COLO829 (cell line): ENCODE measurements at places on chromosomes 1 and 21.
A peak's percentile ranks its signal among the peaks of the same experiment; 100 is the strongest.

GRCh38 chr1:9658199-9658598, 6.7 kb downstream of the PIK3CD start:
- no peak for DNase-seq

GRCh38 chr1:204268101-204268500, 54.3 kb upstream of the GOLT1A start:
- no peak for DNase-seq

- DNase-seq: no peak
These were observed 41.1 kb downstream of the SLC35F3 start for GRCh38 chr1:233945573-233945972.

GRCh38 chr1:178031856-178032320, 62.0 kb upstream of the RASAL2 start:
- peak; percentile 93 for DNase-seq

GRCh38 chr1:183223467-183223866, 37.4 kb downstream of the LAMC2 start:
- DNase-seq: no peak

DNA sequence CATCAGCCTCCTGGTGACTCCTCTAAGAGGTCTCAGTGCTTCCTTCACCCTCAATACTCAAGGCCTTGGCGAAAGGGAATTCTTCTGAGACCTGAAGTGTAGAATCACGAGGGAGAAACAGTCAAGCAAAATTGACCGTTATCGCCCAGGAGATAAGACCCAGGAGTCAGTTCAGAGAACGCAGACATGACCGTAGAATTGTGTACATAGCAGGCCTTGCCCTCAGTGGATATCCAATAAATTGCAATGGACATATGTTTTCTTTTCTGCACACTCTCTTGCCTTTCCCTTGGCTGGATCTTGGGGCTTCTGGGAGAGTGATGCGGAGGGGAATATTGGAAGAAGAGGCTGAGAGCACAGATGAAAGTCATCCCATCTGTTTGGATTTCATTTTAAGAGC, 15.7 kb upstream of the ETS2 start:
- no peak for DNase-seq

GRCh38 chr1:219090607-219091006, 83.1 kb upstream of the LYPLAL1 start:
- DNase-seq: no peak

DNA sequence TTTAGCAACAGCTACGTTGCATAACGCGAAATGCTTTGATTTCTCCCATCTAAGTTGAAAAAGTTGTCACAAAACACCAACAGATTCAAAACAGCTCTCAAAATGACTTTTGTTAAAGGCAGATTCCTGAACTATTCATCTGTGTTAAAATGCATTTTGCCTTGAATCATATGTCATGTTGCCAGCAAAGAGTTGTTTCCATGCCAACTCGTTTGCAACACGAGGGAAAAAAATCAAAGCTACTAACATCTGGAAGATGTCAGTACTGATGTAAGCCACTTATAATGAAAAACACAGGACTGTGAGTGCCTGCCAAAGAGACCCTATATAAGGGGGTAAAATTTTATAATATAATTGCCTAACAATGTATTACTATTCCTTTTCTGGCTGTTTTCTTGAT, 182.7 kb upstream of the PTBP2 start:
- DNase-seq: no peak

GRCh38 chr1:29397981-29398380, 161.7 kb downstream of the PTPRU start:
- DNase-seq: no peak

- DNase-seq: peak; percentile 52
These were observed 34.3 kb downstream of the PCNX2 start for GRCh38 chr1:233261206-233261605.

DNA sequence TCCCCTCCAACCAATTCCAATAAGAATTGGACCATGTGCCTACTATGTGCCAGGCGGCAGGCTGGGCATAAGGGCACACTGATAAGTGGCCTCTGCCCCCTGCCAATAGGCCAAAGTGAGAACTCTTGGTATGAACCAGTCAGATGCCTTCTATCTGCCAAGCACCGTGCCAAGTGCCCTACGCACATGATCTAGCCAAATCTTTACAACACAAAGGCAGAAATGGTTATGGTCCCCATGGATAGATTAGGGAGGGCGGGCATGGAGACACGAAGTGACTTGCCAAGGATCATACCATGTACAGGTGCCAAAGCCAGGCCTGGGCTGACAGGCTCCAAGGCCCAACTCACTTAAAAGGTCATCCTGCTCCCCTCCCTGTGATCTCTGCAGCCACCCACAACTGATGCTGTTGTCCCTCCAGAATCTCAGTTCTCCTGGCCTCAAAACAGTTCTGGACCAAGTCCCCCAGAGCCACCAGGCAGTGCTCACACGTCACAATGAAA, 32.1 kb downstream of the CASZ1 start:
- DNase-seq: no peak

DNA sequence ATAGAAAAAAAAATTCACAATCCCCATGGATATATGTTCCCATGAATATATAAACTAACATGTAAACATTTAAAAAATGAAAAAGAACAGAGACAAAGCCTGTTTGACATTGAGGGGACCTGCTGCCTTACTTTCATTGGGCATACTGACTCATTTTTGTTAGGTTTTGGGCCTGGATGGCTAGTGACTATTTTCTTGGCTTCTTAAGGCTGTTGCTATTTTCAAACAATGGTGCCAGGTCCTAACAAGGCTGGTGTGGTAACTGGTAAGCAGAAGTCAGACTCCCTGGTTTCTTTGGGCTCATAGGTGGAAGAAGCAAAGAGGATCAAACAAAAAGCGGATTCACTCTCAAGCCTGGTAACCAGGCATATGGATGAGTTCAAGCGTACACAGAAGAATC, 51.0 kb downstream of the LAMC2 start:
- DNase-seq: no peak

DNA sequence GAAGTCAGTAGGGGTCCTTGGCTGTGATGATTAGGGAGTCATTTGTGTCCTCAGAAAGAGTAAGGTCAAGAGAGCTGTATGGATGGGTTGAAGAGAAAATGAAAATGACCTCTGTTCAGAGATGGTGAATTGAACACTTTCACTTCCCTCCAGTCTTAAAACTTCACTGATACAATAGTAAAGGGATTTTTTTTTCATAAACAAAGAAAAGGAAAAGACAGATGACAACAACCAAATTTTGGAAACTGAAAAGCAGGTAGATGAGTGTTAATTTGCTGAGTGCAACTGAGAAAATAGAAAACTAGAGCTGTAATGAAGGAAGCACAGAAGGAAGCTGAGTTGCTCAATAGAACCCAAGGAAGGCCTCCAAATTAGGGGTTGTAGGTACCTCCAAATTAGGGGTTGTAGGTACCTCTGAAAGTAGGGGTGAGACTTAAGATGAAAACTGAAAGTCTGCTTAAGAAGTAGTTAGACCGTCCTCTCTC, 14.8 kb upstream of the S1PR1 start:
- DNase-seq: no peak

GRCh38 chr1:17765444-17766411, 10.6 kb downstream of the ACTL8 start:
- DNase-seq: no peak

DNA sequence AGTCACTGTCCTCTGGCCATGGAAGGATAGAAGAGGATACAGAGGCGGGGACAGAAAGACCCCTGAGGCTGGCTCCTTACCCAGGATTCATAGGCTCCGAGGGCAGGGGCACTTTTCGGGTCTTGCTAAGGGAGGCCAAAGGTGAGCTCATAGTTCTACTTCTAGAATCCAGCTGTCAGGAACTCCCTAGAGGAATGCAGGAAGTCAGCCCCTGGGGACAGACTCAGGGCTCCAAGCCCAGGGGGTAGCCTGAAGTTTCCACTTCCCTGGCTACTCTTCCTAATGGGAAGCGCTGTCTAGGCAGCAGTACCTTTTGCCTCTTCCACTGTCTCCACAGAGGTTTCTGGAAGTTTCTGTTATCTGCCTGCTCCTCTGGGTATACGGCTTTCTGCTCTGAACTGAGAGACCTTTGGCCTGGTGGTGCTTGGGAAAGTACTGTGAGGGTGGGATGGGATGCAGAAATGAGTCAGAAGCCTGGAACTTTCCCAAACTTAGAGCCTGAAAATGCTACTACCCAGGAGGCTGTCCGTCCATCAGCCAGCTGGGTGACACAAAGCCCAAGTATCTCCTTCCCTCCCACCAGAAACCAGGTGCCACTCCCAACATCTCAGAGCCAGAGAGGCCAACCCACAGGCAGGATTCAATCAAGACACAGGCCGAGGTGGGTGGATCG, 3.6 kb downstream of the UBXN11 start:
- no peak for DNase-seq

- no peak for DNase-seq
These were observed 97.9 kb upstream of the KIF26B start for GRCh38 chr1:245056913-245057312.

GRCh38 chr1:180926164-180926981, 13.7 kb downstream of the KIAA1614 start:
- DNase-seq: peak; percentile 53

DNA sequence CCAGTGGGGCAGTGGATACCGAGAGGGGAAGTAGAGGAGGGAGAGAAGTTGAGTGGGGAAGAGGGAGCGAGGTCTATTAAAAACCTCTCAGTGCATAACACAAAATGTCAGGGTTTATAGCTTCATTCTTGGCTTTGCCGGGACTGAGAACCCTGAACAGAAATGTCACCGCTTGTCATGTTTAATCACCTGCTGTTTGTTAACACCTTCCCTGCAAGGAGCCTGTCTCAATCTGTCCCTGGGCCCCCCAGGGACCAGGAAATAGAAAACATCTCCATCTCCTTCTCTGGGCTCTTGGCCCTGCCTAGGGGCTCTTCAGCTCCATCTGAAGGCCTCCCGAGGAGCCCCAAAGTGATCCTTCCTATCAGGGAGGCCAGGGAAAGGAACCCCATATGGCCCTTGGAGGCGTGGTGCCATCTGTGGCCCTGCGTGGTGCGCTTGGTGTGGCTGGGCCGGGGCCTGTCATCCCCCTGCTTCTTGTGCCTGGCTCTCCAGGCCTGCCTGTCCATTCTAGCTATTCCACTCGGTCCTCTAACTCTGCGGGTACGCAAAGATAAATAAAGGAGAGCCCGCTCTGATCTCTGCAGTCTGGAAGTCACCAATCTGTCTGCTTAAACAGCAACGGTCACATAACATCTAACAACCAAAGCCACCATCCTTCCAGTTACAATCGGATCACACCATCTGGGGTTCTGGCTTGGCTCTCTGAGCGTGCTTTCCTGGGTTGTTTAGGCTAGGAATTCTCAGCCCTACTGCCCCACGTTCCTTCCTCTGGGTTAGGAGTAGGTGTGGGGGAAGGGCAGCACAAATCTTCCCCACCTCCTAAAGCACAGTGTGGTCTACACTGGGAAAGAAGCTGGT, 113.8 kb downstream of the CASZ1 start:
- no peak for DNase-seq

DNA sequence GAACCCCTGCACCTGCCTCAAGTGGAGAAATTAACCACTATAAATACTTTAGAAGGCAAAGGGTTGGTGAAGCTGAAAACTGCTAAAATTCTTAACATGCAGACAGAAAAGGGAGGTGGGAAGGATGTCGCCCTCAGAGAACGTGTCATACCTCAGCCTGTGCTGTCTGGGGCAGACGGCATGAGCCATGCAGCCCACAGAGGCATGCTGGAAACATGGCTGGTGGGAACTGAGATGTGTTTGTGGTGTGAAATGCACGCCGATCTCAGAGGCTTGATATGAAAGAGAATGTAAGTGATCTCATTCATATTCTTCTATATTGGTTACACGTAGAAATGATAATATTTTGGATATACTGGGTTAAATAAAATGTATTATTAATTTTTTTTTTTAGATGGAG, 16.3 kb downstream of the AGPAT3 start:
- DNase-seq: no peak

DNA sequence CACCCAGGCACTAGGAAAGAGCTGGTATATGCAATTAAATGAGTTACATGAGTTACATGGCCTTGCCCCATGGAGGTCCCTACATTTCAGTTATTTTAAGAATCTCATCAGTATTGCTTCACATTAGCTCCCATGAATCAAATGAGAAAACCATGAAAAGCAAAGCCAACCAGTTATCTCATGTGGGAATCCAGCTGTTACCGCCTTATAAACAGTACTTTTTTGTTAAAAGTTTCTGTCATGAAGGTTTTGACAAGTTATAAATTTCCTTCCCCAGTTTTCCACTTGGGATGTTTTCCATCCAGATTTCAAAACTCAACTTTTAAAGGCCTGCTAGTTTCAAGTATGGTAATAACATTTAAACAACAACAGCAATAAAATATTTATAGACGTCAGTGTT, 544.8 kb downstream of the NUF2 start:
- DNase-seq: no peak

DNA sequence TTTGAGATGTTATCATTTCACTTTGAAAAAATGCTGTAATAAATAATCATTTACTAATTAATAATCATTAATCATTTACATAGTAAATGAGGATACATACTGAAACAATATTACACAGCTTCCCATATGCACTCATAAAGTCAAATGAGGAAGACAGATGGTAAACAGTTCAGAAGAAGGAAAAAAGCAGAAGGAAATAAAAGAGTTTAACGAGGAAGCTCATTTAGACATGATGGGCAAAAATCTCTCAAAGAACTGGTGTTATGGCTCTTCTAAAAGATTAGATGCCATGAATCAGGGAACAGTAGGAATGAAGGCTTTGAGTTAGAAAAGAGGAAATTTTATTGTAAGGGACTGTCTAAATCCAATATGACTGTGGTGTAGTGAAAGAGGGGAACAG, 347.6 kb downstream of the PTPRC start:
- no peak for DNase-seq

GRCh38 chr1:19390166-19390850, 78.2 kb downstream of the SLC66A1 start:
- no peak for DNase-seq

GRCh38 chr1:155254714-155255242, 505 bp downstream of the ENTREP3 start:
- no peak for DNase-seq

- DNase-seq: no peak
These were observed 6.2 kb upstream of the EXTL1 start for GRCh38 chr1:26015358-26015757.

DNA sequence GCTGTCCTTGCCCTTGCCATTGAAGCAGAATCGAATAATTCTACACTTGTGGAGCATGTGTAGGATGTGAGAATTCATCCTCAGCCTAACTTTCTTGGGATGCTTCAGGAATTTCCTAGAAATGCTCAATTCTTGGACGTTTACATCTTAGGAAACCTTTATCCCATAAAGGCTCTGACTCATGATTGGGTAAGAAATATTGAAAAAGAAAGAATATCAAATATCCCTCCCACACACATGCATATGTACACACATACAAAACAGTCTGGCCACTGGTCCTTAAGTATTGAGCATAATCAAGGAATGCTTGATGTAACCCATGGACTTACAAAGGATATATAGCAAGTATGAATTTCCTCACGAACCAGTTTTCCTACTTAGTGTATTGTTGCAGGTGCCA, 83.9 kb upstream of the IPO9 start:
- DNase-seq: no peak

DNA sequence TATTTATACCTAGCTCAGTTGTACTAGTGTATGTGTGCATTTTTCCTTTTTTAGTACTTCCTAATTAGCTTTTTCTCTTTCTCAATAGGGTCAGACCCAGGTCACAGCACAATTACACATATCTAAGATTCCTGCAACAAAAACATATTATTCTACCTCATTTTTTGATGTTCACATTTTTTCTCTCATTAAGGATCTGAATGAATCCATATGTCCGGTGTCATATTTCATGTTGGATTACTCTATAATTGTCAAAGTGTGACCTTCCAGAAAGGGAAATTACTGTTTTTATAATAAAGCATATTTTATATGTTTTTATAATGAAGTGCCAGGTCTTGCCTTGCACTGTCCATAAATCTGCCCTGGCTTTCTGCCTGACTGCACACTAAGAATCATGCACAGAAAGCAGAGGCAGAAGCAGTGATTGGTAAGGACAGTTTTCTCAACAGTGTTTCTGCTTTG, 143.7 kb downstream of the KCNT2 start:
- no peak for DNase-seq
